Suppressor macrophage (primary cell): ENCODE measurements at places on chromosomes 1 and 21.
A peak's percentile ranks its signal among the peaks of the same experiment; 100 is the strongest.

- DNase-seq = peak; percentile 80
These were observed 582 bp downstream of the SLC37A1 start for GRCh38 chr21:42513985-42514882.

DNA sequence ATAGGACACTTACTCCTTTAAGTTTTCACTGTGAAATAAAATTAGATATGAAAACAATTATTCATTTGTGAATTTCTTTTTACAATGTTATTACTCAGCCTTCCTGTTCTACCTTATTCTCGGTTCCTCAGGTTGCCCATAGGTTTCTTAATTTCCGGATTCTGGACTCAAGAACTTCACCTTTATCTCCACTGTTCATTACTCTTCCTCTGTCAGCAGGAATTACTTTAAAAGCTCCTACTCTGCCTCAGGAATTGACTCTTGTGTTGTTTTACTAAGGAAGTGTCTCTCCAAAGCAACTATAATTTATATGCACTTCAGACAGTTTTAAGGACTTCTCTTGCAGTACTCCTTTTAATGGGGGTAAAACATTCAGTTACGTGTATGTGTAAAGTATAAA is 123.8 kb downstream of the OSBPL9 start:
- DNase-seq = no peak

- no peak for DNase-seq
These were observed 6.2 kb upstream of the HIVEP3 start for GRCh38 chr1:41924911-41925310.

DNA sequence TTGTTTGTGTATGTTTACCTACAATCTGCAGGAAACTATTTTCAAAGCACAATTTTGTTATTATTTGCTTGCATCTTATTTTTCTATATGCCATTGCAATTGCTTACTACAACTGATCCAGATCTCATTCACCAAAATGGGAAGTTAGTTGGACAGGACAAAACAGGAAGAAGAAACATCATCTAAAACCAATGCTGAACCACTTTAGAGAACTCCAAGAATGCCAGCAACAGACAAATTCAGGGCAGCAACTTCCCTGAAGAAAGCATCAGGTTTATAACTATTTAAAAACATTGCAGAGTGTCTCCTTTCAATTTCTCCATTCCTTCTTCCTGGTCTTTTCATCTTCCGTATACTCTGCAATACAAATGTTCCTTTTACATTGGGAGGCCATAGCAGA is 82.4 kb upstream of the SMYD2 start:
- peak; percentile 52 for DNase-seq

DNA sequence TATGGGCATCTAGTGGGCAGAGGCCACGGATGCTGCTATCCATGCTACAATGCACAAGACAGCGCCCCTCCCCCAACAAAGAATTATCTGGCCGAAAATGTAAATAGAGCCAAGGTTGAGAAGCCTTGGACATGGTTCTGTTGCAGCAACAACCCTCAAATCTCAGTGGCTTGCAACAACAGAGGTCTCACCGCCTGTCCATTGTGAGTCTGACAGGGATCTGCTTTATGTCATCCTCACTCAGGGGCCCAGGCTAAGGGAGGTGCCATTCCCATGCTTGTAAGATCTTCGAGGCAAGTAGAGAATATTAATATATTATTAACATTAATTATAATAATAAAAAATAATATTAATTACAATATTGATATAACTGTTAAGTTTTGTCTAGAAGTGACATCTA is 9.5 kb upstream of the PITHD1 start:
- DNase-seq = no peak

DNA sequence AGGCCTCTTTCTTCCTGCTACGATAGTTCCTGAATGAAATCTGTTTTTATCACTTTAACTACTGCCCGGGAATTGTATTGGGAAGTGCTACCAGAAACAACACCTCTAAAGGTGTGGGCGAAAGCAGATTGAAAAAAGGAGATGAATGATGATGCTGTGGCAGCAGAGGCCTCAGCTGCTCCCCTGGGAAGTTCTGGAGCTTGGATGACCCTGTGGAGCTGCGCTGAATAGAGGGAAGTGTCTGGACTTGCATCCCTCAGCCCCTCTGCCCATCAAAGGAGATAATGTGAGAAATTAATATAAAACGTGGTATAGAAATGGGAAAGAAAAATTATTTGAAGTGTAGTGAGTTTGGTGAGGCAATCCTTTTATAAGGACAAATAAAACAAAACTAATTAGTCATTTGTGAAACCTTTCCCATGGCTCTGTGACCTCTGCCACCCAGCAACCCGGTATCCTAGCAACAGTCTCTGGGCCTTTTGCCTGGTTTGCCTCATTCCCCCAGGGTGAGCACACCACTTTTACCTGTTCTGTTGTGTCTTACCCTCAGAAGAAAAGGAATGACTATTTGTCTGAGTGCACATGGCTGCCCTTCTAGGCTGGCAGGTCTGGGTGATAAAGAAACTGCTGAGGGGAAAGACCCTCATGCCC is 21.3 kb downstream of the OVAAL start:
- DNase-seq = no peak

- no peak for DNase-seq
These were observed 72.4 kb upstream of the KCND3 start for GRCh38 chr1:112061901-112062320.

- no peak for DNase-seq
These were observed 98.7 kb upstream of the PRMT6 start for GRCh38 chr1:106957795-106958194.

GRCh38 chr1:163085904-163086268 is 16.7 kb downstream of the RGS4 start:
- no peak for DNase-seq

DNA sequence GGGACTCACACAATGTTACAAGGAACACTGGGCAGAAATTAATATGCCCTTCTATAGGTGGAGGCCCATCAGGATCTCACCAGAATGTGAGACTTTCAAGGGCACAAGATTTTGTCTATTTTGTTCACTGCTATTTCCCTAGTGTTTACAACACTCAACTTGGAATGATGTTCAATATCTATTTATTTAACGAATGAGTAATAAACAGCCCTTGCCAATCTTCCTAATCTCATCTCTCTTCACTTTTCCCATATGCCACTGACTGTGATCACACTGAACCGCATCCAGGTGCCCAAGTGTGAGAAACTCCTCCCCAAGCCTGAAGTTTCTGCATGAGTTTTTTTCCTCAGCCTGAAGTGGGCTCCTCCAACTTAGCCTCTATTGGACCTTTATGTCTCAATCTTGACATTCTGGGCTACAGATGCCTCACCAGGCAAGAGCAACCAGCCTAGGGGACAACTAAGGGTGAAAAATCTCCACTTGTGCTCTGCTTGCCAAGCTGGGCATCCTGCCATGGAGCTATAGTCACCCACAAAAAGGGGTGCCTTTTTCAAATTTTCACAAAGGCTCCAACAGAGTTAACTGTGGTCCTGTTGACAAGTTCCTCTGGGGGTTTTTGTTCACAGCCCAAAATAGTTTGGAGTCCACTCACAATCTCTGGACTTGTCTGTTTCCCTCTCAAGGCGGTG is 105.6 kb downstream of the PLPP3 start:
- DNase-seq = no peak

- DNase-seq = no peak
These were observed 16.4 kb upstream of the ZNF683 start for GRCh38 chr1:26388791-26389445.

DNA sequence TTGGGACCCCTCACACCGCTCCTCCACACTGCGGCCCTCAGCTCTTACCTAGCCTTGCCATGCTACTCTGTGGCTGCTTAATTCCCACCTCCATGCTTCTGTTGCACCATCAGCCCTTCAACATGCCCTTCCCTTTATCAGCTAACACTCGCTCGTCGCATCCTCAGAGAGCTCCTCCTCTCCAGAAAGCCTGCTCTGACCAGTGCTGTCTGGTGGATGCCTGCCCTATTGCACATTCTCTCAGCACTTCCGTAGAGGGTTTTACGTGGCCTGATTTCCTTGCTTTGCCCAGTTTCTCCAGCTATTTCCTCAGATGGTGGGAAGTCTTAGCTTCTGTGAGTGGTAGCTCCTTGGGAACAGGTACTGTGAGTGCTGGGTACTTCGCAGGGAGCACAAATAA is 10.3 kb upstream of the LAD1 start:
- no peak for DNase-seq

GRCh38 chr1:24553931-24554330 is 2.0 kb upstream of the NCMAP start:
- DNase-seq = no peak

DNA sequence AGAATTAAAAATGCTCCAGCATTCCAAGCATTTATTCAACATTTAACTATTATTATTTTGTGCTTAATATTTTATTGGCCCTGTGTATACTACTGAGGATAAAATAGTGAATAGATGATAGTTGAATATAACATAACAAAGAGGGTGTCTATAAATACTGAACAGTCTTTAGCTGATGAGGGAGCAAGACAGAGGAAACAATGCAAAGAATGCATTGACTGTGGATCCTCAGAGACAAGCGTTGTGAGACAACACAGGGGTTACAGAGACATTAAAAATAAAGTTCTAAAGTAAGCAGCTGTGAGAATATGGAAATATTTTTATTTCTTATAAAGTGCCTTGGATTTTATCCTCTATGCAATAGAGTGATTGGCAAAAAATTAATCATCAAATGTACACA is 1133.1 kb downstream of the PLA2G4A start:
- no peak for DNase-seq

DNA sequence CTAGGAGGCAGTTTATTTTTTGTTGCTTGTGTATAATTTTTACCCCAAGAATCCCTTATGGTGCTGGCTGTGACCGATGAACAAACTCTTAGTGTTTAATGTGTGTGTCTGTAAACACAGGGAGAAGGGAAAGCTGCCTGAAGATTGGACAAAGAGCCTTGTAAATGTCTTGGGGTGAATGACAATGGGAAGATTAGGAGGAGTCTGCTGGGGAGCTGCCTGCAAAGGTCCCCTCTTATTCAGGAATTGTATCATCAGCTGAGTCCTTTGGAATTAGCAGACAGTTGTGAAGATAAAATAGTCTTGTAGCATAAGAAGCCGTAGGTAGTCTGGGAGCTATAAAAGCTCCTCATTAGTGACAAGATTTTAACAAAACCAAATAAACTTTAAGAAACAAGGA is 88.4 kb downstream of the RUNX1 start:
- DNase-seq = no peak

GRCh38 chr1:226308166-226308722 is 720 bp downstream of the LIN9 start:
- DNase-seq = no peak

GRCh38 chr1:152486400-152487006 is 24.1 kb upstream of the LCE5A start:
- peak; percentile 14 for DNase-seq

- no peak for DNase-seq
These were observed 256.4 kb downstream of the PRDM2 start for GRCh38 chr1:13956393-13956792.

DNA sequence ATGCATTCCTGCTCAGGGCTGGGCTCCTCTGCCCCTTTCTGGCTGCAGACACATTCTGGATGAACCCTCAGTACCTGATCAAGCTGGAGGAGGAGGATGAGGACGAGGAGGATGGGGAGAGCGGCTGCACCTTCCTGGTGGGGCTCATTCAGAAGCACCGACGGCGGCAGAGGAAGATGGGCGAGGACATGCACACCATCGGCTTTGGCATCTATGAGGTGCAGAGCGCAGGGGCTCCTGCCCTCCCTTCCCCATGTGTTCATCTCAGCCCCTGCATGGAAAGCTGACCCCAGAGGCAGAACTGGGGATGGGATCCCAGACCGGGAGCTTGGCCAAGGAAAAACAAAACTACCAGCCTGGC is 43.1 kb downstream of the CAPN2 start:
- no peak for DNase-seq

DNA sequence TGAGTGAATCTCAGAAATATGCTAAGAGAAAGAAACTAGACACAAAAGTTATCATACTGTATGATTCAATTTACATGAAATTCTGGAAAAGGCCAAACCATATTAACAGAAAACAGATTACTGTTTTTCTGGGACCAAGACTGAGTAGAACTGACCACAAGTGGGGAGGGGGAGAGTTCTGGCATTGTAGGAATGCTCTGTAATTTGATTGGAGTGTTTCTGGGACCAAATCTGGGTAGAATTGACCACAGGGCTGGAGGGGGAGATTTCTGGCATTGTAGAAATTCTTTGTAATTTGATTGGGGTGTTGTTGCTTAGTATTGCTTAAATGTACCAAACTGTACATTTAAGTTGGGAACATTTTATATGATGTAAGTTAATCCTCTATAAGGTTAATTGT is 3.4 kb upstream of the OR10K1 start:
- no peak for DNase-seq

GRCh38 chr1:53345996-53346813 is 18.3 kb upstream of the LRP8 start:
- no peak for DNase-seq

- no peak for DNase-seq
These were observed 63.0 kb downstream of the RABGAP1L start for GRCh38 chr1:174222166-174222949.

DNA sequence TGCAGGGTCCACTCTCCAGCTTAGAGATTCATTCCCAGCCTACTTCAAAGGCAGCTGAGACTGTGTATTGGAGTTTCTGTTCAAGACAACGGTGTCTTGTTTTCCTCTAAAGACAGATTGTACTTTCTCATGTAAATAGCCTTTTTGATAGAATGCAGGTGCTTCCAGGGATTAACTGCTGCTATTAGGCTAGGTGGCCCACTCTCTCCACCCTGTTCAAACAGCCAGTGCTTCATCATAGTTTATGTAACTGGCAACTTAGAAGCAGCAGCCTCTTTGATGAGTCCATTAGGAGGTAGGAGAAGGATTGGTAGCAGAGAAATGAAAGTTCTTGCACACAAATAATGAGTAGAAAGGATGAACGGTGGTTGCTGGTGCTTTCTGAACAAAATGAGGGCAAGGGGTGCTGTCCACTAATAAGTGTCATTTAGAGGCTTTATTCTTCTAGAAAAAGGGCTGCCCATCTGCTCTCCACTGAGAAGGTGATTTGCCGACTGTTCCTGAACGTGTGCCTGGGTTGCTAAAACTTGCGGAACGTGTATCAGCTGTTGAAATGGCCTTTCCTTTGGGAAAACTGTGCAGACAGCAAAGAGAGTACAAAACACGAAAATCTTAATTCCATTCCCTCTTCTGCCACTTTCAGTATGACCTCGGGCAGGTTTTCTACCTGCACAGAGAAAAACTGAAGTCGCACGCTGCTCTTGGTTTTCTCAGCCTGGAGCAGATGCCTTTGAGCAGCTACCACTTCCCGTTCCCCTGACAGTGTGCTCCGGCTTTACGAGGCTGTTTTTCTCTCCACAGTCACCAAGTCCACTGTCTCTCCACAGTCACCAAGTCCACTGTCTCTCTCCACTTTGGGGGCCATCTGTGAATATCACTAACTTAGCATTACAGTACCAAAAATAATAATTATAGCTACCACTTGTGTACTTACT is 228.9 kb downstream of the KIF26B start:
- DNase-seq = no peak
